ENCODE measurements at places on chromosomes 5 and 9. TPM values are rescaled to one million over a fixed set of nuclear protein-coding genes. Genes with fewer than 3 reads are reported as not detected.

PTGER4 gene
- 27.6 TPM for total RNA-seq

IGIP gene
- total RNA-seq: 5.5 TPM

TOPORS gene
- 14.7 TPM for total RNA-seq

GRCh38 chr9:129400001-129400970 lies 220.6 kb downstream of the C9orf50 start:
- no peaks in the 10 kb centered on the region for H3K27me3 ChIP-seq
- no peaks in the 10 kb centered on the region for H3K4me1 ChIP-seq
- DNase-seq: no peak
- H3K27ac ChIP-seq: no peak overlapping the region
- H3K36me3 ChIP-seq: no peaks in the 10 kb centered on the region

DNA sequence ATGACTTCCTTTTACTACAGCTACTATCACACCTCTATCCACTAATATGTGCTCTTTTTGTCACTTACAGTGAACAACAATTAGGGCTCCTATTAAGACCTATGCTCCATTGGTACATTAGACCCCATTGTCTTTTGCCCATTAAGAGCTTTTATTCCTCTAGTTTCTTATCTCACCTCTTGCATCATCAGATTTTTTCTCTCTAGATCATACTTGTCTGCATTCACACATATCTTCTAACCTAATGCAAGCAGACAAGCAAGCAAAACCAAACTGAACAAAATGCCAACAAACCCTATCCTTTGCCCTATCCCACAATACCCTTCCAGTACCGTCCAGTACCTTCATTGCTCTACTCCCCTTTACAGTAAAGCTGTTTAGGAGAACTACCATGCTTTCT lies 10.1 kb upstream of the RBM27 start:
- no peaks in the 10 kb centered on the region for H3K27me3 ChIP-seq
- H3K4me3 ChIP-seq: no peak overlapping the region
- H3K4me1 ChIP-seq: peaks cover 12% of the 10 kb centered on the region
- no peak overlapping the region for H3K27ac ChIP-seq
- H3K36me3 ChIP-seq: no peaks in the 10 kb centered on the region
- no peak for DNase-seq

- no peaks in the 10 kb centered on the region for H3K4me1 ChIP-seq
- no peak overlapping the region for H3K4me3 ChIP-seq
- no peaks in the 10 kb centered on the region for H3K27me3 ChIP-seq
- no peak overlapping the region for H3K27ac ChIP-seq
- no peaks in the 10 kb centered on the region for H3K36me3 ChIP-seq
Observed at GRCh38 chr5:161513942-161514341, 32.6 kb downstream of the GABRB2 start.

DNA sequence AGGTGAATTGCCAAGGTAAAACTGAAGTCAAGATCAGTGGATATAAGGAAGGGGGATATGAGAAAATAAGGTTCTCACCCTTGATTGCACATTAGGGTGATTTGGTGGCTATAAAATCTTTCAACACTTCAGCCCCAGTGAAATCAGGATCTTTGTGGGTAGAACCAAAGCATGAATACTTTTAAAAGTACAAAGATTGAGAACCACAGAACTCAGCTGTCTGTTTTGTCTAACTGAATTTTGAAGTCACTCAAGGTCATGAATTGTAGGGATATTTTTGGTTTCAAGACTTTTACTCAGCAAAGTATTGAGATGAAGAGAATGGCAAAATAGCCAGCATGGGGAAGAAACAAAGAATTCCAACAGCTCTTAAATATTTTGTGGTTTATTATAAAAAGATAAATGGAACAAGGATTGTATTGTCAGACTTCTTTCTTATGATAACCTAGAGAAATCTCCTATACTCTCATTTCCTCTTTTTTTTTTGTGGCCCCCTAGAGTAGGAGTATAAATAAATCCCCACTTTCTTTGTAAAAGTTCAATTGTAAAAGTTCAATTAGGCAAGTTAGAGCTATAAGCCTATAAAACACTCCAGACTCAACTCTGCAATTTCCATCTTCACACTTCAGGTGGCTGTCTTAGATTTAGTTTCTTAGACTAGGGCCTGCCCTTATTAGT lies 272.9 kb downstream of the PDE4D start:
- DNase-seq: no peak
- no peaks in the 10 kb centered on the region for H3K4me1 ChIP-seq
- H3K36me3 ChIP-seq: no peaks in the 10 kb centered on the region

- H3K4me3 ChIP-seq: no peak overlapping the region
- H3K36me3 ChIP-seq: no peaks in the 10 kb centered on the region
- no peak for DNase-seq
- no peak overlapping the region for H3K27ac ChIP-seq
- no peaks in the 10 kb centered on the region for H3K27me3 ChIP-seq
Observed at GRCh38 chr5:143882520-143882919, 70.6 kb downstream of the HMHB1 start.

Data from SJSA1 (cell line).